Left ventricle myocardium inferior (tissue), 1 donor: ENCODE measurements at places on chromosomes 3 and 15. TPM values are rescaled to one million over a fixed set of nuclear protein-coding genes. Genes with fewer than 3 reads are reported as not detected.

Gene PLAAT1
- total RNA-seq: 8.1 TPM

GRCh38 chr3:134317106-134317947, 56.9 kb downstream of the AMOTL2 start:
- no peak for DNase-seq

Gene GPR171
- total RNA-seq: not detected

Gene RTP1
- total RNA-seq: not detected

Gene DOCK3
- 3.9 TPM for total RNA-seq

DNA sequence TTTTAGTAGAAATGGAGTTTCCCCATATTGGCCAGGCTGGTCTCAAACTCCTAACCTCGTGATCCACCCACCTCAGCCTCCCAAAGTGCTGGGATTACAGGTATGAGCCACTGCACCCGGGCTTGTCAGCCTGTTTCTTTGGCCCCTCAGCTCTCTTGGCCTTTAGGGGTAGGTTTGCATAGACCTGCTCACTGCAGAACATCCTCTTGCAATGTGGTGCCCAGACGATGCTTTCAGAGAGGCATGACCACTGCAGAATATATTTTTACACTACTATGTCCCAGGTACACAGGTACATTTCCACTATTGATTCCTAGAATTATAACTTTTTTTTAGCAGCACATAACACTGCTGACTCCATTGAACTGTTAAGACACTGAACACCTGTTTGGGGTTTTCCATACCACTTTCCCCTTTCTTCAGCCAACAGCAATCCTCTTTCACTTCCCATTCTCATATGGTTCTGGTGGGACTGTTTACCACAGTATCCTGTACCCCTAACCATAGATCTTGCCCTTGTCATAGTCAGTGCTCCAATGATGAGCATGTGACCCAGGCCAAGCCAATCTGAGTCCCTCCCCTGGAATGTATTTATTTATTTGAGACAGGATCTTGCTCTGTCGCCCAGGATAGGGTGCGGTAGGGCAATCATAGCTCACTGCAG, 21.1 kb downstream of the CCDC32 start:
- no peak for DNase-seq

GRCh38 chr15:41969851-41970431, 2.4 kb downstream of the EHD4 start:
- no peak for DNase-seq

- no peak for DNase-seq
These were observed 23.0 kb downstream of the SUCNR1 start for GRCh38 chr3:151896246-151897012.

DNA sequence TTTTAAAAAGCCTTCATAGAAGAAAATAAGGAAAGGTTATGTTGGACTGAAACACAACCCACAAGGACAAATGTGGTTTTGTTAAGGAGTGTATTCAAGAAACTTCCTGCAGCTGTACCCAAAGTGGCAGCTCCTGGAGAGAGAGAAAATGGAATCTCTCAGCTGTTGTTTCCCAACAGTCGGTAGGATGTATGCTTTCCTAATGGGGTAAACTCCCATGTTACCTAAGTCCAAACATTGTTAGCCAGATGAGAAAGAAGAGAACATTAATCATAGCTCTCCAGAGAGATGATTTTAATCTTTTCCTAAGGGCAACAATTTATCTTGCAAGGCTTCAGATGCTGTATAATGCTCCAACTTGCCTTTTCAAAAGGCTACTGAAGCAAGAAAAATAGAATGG, 22.6 kb upstream of the TEX9 start:
- DNase-seq: no peak

Gene LNP1
- total RNA-seq: 4.2 TPM

DNA sequence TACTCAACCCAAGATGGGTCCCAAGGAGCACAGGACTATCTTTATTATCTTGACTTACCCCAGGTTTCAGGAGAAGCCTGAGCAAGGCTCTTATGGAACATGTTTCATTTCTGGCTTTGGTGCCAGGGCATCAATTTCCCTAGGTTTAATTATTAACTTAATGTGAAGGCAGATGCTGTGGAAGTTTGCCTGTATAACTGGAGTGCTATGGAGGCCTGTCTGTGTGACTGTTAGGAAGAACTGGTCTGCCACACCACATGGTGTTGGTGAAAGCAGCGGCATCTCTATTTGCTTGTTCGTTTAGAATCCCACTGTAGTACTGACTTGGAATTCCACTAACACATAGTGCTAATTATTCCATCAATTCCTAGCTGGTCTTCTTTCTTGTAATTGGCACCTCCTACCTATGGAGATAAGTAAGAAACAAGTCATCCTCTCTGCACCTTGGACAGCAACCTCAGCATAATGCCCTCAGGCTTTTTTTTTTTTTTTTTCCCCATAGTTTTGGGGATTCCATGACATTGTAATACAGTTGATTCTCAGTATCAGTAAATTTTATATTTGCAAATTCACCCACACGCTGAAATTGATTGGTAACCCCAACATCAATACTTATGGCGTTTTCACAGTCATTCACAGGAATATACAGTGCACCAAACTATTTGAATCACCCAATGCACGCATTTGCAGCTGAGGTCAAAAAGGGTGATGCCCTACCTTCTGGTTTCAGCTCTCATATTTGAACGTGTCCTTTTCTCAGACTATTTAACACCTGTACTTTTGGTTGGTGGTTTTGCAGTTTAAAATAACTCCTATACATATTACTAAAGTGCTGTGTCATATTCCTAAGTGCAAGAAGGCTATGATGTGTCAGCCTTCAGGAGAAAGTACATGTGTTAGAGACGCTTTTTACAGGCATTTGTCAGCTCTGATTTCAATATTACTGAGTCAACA, 772.8 kb upstream of the LMCD1 start:
- DNase-seq: no peak

GRCh38 chr3:94776401-94776915, 713.6 kb downstream of the NSUN3 start:
- DNase-seq: no peak

- DNase-seq: no peak
These were observed 139.0 kb upstream of the SLC2A2 start for GRCh38 chr3:171165499-171165921.

Gene ACAP2
- 14.3 TPM for total RNA-seq

- no peak for DNase-seq
These were observed 146.8 kb downstream of the EPHB1 start for GRCh38 chr3:134941820-134942219.

Gene NDUFAF3
- total RNA-seq: 159 TPM

DNA sequence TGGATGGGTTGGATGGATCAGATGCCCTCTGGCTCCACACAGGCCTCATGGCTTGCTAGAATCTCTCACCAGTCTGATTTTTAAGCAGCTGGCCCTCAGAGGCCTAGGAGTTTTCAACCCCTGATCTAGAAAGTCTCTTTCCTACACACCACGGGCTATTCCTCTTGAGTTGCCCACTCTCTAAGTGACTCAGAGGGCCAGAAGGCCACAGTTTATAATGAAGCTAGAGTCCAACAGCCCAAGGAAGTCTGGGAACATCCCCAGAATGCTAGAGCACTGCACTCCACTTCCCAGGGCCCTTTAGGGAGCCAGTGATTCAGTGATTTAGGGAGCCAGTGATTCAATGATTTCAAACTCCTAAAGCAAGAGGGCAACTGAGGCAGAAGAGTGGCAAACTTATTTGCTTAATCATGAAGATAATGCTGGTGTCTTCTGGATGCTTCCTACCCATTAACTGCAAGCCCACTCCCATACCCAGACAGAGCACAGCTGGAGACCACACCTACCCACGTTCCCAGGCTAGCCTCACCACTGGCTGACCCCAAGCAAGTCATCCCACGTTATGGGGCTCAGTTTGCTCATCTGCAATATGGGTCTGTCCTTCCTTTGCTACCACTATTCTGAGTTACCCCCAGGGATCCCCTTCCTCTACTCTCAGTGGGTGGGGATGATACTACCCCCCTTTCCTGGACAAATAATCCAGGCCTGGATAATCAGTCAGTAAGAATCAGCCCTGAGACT, 36.7 kb downstream of the ABTB1 start:
- no peak for DNase-seq

GRCh38 chr3:105394177-105394576, 27.5 kb downstream of the ALCAM start:
- DNase-seq: no peak

GRCh38 chr3:129793942-129794310, 99.6 kb downstream of the TMCC1 start:
- no peak for DNase-seq

DNA sequence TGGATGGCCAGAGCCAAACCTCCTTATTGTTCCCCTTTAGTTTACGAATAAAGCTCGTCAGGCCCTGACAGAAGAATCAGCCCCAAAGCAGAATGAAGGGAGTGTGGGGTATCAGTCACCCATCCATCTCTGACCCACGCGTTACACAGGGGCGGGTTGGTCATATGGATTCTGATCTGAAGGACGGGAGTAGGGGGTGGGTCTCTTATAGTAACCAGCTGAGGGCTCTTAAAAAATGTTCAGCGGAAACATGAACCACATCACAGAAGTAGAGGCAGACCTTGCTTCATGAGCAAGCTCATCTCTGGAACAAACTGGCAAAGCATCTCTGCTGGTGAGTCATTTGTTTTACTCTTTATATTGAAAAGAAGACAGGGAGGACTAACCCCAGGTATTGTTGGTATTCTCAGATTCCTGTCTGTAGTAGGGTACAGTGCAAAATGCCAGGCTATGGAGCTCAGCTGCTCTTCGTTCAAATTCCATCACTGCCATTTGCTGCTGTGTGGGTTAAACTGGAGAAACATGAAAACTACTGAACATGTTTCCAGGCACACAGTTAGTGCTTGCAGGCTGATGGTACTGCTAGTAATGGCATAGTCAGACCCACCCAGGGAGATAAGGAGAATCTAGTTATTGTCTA, at the start of gene CXCR6:
TSS of gene CXCR6 (plus strand) at position 258 of the 640 bp plus-strand sequence. CDS start 3,018 bp downstream, outside the sequence.
- no peak for DNase-seq

DNA sequence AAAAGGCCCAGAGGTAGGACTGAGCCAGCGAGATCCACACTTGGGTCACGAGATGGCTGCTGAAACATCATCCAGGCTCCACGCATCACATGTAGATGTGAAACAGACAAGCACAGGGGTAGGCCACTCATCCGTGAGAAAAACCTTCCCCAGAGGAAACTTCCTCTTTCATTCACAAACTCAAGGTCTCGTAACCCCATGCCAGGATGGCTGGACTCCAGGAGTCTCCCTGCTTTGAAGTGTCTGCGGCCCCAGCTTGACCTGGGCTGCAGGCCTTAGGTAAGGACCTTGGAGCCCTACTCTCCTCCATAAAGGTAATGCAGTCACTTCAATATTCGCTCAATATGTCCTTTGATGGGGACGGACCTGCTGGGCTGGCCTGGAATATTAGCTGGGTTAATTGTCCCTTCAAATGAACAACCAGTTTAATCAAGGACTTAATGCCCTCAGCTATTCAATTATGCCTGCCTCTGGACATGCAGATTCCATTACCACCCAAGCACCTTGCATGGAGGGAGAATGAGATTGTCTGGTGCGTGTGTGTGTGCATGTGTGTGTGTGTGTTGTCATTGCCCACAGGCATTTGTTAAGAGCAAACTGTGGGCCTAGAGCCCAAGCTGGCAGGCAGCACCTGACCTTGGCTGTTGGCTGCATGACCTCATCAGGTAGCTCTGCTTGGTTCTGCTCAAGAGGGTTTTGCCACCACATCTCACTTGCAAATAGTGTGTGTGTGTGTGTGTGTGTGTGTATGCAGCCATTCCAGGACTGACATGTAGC, 186.9 kb upstream of the TLE3 start:
- peak; percentile 57 for DNase-seq

DNA sequence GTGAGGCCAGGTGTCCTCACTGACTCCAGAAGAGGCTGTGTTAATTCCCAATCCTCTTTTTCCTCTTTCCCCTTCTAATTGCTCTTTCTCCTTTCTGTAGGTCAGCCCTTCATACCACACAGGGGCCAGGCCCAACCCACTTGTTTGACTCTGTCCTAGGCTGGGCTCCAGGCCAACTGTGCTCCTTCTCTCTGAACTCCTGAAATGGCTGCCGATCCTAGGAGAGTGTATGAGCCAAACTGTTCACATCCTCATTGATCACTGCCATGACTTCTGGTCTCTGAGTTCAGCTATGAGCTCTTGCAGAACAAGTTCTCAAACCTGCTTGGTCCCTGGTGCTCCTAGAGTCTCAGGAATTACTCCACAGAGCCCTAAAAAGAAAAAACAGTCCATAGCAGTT, 145.1 kb downstream of the VGLL4 start:
- DNase-seq: peak; percentile 68

GRCh38 chr3:88863196-88863595, 244.2 kb upstream of the EPHA3 start:
- no peak for DNase-seq

GRCh38 chr15:37094915-37095711, 5.2 kb downstream of the MEIS2 start:
- DNase-seq: peak; percentile 38
